HS-27A (cell line): ENCODE measurements at places on chromosomes 5 and 9.

DNA sequence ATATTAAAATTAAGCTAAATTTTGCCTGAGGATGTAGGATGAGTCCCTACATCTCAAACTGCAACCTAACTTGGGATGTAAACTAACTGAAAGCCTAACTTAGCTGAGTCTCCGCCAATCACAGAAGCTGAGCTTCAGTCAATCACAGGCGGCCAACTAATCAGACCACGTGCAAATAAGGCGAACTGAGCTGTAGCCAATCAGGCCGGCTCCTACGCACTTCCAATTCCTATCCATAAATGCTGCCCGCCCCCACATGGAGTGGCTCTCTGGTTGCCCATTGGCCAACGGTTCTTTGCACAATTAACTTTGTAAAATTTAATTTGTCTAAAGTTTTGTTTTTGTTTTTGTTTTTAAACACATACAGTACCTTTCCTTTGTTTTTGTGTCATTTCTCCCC lies 13.9 kb upstream of the GPX8 start:
- DNase-seq, result no peak

DNA sequence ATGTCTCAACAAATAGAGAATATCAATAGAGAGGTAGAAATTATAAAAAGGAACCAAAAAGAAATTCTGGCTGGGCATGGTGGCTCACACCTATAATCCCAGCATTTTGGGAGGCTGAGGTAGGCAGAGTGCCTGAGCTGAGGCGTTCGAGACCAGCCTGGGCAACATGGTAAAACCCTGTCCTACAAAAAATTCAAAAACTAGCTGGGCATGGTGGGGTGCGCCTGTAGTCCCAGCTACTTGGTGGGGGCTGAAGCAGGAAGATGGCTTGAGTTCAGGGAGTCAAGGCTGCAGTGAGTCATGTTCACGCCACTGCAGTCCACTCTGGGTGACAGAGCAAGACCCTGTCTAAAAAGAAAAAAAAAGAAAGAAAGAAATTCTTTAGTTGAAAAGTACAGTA lies 24.9 kb downstream of the IPPK start:
- DNase-seq, result no peak

- no peak for DNase-seq
Observed at GRCh38 chr9:72039532-72039931, 20.9 kb downstream of the C9orf57 start.

DNA sequence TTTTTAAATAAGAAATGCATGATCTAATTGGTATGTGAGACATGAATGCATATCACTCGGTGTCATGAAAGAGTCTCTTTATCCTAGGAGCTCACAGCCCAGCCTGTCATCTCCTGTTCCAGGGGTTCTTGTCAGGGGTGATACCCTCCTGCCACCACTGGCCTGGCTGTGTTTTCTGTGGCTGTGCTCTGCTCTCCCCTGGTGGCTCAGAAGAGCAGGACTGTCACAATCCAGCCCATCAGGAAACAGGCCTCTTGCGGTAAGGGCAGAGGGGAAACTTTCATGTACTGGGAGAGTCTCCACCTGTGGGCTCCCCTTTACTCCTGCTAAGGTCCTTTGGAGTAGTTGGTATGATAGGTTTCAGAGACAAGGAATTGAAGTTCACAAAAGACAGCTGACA lies 240.2 kb upstream of the GLRA1 start:
- no peak for DNase-seq

- DNase-seq, result no peak
Observed at GRCh38 chr5:177457852-177458681, 11.5 kb downstream of the PRR7 start.

- no peak for DNase-seq
Observed at GRCh38 chr5:14611737-14612136, 30.1 kb downstream of the OTULINL start.

- no peak for DNase-seq
Observed at GRCh38 chr5:68269820-68270219, 54.3 kb downstream of the PIK3R1 start.

DNA sequence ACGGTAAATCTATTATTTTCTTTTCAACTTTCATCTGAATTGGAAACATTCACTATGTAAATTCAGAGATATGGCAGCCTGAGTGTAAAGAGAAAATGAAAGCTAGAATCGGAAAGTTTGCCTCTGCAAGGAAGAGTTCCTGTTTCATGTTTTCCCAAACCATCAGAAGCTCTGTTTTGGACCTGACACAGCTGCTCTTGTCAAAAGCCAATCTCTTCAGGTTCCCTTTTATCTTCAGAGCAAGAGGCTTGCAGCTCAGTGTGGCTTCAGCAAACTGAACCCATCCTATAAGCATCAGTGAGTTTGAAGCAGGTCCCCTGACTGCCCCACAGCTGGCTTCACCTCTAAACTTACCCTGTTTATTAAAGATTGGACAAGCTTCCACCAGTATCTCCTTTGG lies 1099.7 kb downstream of the DTWD2 start:
- DNase-seq, result no peak

- no peak for DNase-seq
Observed at GRCh38 chr5:154858972-154859871, 795 bp downstream of the CNOT8 start.
